Effector memory CD8-positive, alpha-beta T cell (primary cell): ENCODE measurements at places on chromosomes 13 and 19.

DNA sequence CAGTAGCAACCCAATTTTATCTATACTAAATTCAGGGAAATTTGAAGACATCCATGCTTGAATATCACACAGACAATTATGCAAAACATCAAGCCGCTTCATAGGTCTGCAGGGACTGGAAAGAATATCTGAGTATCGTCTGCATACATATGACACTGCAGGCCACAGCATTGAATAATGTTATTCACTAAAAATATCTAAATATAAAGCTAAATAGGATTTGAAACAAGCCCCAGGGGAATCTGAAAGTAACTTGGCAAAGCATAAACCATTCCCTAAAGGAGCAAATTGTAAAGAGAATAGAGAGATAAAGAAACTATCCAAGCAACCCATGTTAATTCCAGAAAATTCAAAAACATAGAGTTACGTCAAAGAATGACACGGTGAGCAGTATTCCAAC, 1251.0 kb downstream of the PCDH17 start:
- H3K27me3 ChIP-seq = no peaks in the 10 kb centered on the region
- H3K4me3 ChIP-seq = no peak overlapping the region
- DNase-seq = no peak
- no peaks in the 10 kb centered on the region for H3K36me3 ChIP-seq
- no peak overlapping the region for H3K27ac ChIP-seq

DNA sequence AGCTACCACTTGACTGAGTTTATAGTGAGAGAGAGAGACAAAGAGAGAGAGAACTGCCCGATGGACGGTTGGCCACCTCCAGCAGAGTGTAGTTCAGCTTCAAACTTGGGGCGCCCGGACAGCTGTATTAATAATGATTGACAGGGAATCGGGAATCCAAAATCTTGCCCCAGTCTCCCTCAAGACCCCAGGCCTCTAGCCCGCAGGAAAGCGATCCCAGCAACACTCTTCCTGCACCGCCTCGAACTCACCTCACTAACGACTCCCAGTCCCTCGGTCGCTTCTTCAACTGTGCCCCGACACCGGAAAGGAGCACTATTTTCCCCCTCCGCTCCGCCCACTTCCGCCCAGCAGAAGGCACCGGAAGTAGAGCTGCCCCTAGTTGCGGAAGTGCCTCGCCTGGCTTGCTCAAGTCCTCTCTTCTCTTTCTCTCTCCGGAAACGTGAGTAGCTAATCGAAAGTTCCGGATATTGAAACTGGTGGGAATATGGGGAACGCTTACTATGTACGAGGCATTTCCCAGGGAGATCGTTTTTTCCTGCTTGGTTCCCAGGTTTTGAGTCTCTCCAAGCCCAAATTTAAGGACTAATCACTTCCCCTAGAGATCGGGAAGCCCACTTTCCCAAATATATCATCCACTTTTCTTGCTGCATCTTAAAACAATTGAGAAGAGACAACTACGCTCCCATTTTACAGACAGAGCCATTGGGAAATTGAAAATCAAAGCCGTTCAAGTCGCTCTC, at the start of gene NOSIP:
Gene NOSIP (minus strand): TSS at position 293 of the 743 bp plus-strand sequence. CDS start 19,865 bp downstream, outside the sequence.
- peaks cover 15% of the 10 kb centered on the region for H3K36me3 ChIP-seq
- peak within 1 kb of the TSS; percentile 88 for H3K4me3 ChIP-seq
- H3K27me3 ChIP-seq = no peaks in the 10 kb centered on the region
- DNase-seq = peak; percentile 95

- no peak overlapping the region for H3K4me3 ChIP-seq
- H3K27me3 ChIP-seq = no peaks in the 10 kb centered on the region
- H3K27ac ChIP-seq = no peak overlapping the region
- DNase-seq = no peak
- H3K36me3 ChIP-seq = no peaks in the 10 kb centered on the region
These were observed 186.5 kb downstream of the NHLRC3 start for GRCh38 chr13:39224671-39225240.

GRCh38 chr13:102280366-102280765, 121.5 kb downstream of the FGF14 start:
- peaks cover 12% of the 10 kb centered on the region for H3K27me3 ChIP-seq
- H3K4me1 ChIP-seq = no peaks in the 10 kb centered on the region
- no peak overlapping the region for H3K4me3 ChIP-seq
- DNase-seq = no peak
- H3K27ac ChIP-seq = no peak overlapping the region
- H3K36me3 ChIP-seq = no peaks in the 10 kb centered on the region

- H3K4me1 ChIP-seq = no peaks in the 10 kb centered on the region
- H3K4me3 ChIP-seq = no peak overlapping the region
- no peak overlapping the region for H3K27ac ChIP-seq
These were observed 462.5 kb downstream of the DIAPH3 start for GRCh38 chr13:59701261-59701660.

GRCh38 chr13:79684371-79684770, 203.4 kb downstream of the NDFIP2 start:
- no peak overlapping the region for H3K27ac ChIP-seq
- DNase-seq = no peak
- peaks cover 4% of the 10 kb centered on the region for H3K36me3 ChIP-seq
- no peak overlapping the region for H3K4me3 ChIP-seq

- H3K4me1 ChIP-seq = peaks cover 10% of the 10 kb centered on the region
- no peak for DNase-seq
- H3K4me3 ChIP-seq = no peak overlapping the region
- no peak overlapping the region for H3K27ac ChIP-seq
- peaks cover 38% of the 10 kb centered on the region for H3K36me3 ChIP-seq
These were observed 13.2 kb downstream of the B3GNT8 start for GRCh38 chr19:41413947-41414346.

DNA sequence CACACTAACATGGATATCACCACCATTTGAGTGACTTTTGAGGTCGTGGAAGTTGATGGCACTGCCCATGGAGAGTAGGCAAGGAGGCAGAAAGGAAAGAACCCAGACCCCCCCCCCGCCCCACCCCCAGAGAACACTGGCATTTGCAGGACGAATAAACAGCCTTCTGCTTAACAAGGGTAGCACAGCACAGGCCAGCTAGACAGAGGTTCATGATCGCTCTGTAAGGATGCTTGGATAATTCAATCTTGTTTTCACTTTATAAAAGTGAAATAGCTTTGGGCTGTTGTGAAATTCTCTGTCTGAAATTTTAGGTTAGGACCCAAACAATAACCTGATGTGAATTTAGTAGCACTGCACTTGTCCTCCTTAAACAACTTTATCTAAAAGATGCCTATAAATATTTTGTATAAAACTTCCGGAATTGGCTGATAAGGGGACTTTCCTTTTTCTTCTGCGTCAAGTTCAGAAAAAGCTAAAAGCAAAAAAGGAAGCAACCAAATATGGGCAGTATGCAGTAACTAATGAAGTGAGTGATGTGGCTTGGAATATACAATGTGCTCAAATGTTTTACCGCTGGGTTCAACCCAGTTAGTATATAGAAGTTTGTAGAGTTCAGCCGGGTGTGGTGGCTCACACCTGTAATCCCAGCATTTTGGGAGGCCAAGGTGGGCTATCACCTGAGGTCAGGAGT, 163.7 kb downstream of the SHISA2 start:
- H3K36me3 ChIP-seq = peaks cover 7% of the 10 kb centered on the region
- no peak for DNase-seq
- H3K4me3 ChIP-seq = no peak overlapping the region
- peak overlapping the region; percentile 38 for H3K27ac ChIP-seq

- peaks cover 42% of the 10 kb centered on the region for H3K27me3 ChIP-seq
- no peaks in the 10 kb centered on the region for H3K4me1 ChIP-seq
- H3K4me3 ChIP-seq = no peak overlapping the region
- H3K27ac ChIP-seq = no peak overlapping the region
- H3K36me3 ChIP-seq = peaks cover 2% of the 10 kb centered on the region
These were observed 152.6 kb upstream of the VSTM2B start for GRCh38 chr19:29372921-29373797.

DNA sequence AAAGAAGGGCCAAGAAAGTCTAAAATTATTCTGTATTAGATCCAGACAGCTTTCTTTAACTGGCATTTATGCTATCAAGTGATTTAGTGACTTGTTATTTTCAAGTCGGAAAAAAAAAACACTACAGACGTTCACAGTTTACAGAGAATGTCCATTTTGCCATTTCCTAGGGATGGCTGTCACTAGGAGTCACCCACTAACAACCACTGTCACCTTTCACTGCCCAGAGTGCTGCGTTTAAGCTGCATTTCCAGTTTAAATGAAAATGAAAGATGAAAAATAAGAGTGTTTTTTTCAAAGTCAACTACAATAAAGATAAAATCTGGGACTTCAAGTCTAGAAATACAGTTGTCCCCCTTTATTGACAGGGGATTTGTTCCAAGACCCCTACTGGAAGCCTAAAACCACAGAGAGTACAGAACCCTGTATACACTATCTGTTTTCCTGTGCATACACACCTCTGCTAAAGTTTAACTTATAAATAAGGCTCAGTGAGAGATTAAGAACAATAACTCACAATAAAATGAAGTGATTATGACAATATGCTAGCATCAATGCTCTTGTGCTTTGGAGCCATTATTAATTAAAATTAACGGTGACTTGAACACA, 112.5 kb downstream of the SACS start:
- no peaks in the 10 kb centered on the region for H3K27me3 ChIP-seq
- peak overlapping the region; percentile 95 for H3K4me3 ChIP-seq
- DNase-seq = no peak
- peaks cover 3% of the 10 kb centered on the region for H3K36me3 ChIP-seq

DNA sequence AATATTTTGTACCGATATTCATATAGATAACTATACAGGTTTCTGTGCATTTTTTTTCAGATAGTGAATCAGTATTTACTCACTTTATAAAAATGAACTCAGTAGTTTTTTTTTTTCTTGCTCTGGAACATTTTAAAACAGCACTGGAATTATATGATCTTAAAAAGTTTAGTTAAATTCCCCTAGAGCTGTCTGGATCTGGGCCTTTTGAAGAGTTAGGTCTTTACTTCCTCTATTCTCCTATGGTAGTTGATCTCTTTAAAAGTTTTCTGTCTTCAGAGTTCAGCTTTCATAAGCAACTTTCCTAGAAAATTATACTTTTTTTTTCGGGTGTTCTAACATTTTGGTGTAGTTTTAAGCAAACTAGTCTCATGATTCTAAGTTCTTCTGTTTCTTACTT, 21.8 kb upstream of the RBM26 start:
- no peaks in the 10 kb centered on the region for H3K27me3 ChIP-seq
- no peaks in the 10 kb centered on the region for H3K4me1 ChIP-seq
- no peak overlapping the region for H3K4me3 ChIP-seq
- no peaks in the 10 kb centered on the region for H3K36me3 ChIP-seq

DNA sequence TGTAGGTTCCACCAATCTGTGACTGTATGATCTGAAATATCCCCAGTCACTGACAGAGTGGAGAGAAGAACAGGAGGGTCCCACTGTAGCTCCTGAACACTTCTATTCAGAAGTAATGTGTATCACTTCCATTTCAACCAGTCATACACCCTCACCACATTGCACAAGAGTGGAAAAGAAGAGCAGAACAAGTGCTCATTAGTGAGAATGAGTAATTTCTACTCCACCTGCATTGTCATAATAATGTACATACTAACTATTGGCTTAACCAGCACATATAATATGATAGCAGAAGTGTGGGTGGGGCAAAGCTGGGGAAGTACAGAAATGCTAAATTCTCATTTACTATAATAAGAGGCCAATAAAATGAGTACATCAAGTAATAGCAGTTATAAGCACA, 342.7 kb downstream of the LMO7 start:
- no peaks in the 10 kb centered on the region for H3K4me1 ChIP-seq
- no peak overlapping the region for H3K27ac ChIP-seq
- H3K4me3 ChIP-seq = no peak overlapping the region
- no peak for DNase-seq
- H3K27me3 ChIP-seq = no peaks in the 10 kb centered on the region

- no peak overlapping the region for H3K27ac ChIP-seq
- no peaks in the 10 kb centered on the region for H3K36me3 ChIP-seq
- peaks cover 44% of the 10 kb centered on the region for H3K27me3 ChIP-seq
- H3K4me3 ChIP-seq = no peak overlapping the region
- no peak for DNase-seq
These were observed 214.5 kb downstream of the TEX29 start for GRCh38 chr13:111534751-111535522.

- H3K4me1 ChIP-seq = no peaks in the 10 kb centered on the region
- no peak overlapping the region for H3K27ac ChIP-seq
- no peaks in the 10 kb centered on the region for H3K36me3 ChIP-seq
- H3K4me3 ChIP-seq = no peak overlapping the region
- DNase-seq = no peak
These were observed 246.6 kb upstream of the MAB21L1 start for GRCh38 chr13:35723053-35723461.

- no peak overlapping the region for H3K27ac ChIP-seq
- no peak overlapping the region for H3K4me3 ChIP-seq
- no peaks in the 10 kb centered on the region for H3K4me1 ChIP-seq
- DNase-seq = no peak
These were observed 304.4 kb downstream of the NALCN start for GRCh38 chr13:101111894-101112293.

DNA sequence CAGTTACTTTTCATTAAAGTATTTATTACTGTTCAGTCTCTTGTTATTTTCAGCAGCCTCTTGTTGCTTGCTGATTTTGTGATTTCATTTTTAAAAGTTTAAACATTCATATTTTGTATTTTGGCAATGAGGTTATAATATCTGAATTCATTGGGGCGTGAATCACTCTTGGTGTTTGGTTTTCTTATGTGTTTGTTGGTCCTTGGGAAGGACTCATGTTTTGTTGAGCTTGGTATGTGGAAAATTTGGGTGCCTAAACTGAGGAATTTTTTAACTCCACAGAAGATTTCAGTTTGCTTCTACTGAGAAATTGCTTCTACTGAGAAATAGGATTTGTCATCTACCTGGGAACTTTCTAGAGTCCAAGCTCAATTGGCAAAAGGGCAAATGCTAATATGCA, 38.2 kb downstream of the PDS5B start:
- H3K4me3 ChIP-seq = no peak overlapping the region
- peaks cover 55% of the 10 kb centered on the region for H3K4me1 ChIP-seq
- H3K27ac ChIP-seq = no peak overlapping the region
- peaks cover 4% of the 10 kb centered on the region for H3K36me3 ChIP-seq
- DNase-seq = no peak

GRCh38 chr13:97434397-97435201, 630 bp downstream of the RAP2A start:
- peak; percentile 32 for DNase-seq
- peak overlapping the region; percentile 80 for H3K4me3 ChIP-seq
